Osteocyte (in vitro differentiated cells): ENCODE measurements at places on chromosomes 11 and 22.
A peak's percentile ranks its signal among the peaks of the same experiment; 100 is the strongest.

DNA sequence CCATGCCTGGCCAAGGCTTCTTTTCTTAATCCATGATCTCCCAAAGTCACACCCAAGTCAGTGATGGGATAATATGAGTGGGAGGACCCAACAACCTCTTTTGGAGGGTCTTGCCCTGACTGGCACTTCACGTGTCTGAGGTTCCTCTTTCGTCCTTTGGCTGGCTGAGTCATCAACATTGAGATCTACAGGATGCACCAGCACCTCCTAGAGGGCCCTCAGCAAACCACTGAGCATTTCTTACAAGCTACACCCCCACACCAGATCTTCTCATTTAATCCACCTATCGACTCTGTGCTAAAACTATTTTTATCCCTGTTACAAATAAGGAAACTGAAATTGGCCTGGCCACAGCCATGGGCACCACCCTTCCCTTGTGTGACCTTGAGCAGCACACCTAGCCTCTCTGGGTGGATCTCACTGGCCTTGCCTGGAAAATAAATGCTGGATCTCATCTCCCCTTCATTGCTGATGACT is 63.4 kb downstream of the FLI1 start:
- H3K27ac ChIP-seq, result no peak overlapping the region
- H3K36me3 ChIP-seq, result peaks cover 19% of the 10 kb centered on the region
- H3K4me3 ChIP-seq, result no peak overlapping the region
- H3K27me3 ChIP-seq, result no peaks in the 10 kb centered on the region
- peaks cover 13% of the 10 kb centered on the region for H3K4me1 ChIP-seq

GRCh38 chr11:129144256-129144655 is 47.9 kb downstream of the ARHGAP32 start:
- peak overlapping the region; percentile 94 for H3K27ac ChIP-seq
- H3K36me3 ChIP-seq, result no peaks in the 10 kb centered on the region
- H3K27me3 ChIP-seq, result no peaks in the 10 kb centered on the region
- H3K4me1 ChIP-seq, result peaks cover 55% of the 10 kb centered on the region
- DNase-seq, result no peak

GRCh38 chr11:104254347-104254746 is 90.4 kb upstream of the PDGFD start:
- H3K36me3 ChIP-seq, result no peaks in the 10 kb centered on the region
- DNase-seq, result no peak
- no peak overlapping the region for H3K4me3 ChIP-seq
- H3K4me1 ChIP-seq, result peaks cover 6% of the 10 kb centered on the region
- H3K27ac ChIP-seq, result no peak overlapping the region

DNA sequence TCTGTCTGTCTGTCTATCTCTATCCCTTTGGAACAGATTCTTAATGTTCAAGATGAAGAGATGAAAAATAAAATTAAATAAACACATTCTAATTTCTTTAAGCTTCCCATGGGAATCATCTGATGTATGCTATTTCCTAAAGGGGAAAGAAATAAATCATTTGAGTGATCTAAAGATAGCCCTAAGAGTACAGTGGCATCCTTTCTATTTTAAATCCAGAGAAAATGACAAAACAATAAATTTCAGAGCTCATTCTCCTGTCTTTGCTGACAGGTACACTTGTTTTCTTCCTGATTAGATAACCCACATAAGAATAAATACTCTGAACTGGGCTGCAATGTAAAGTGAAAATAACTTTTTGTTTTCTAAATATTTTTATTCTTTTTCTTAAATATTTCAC is 550.4 kb downstream of the JRKL start:
- H3K27me3 ChIP-seq, result no peaks in the 10 kb centered on the region
- H3K4me1 ChIP-seq, result no peaks in the 10 kb centered on the region
- H3K4me3 ChIP-seq, result no peak overlapping the region
- no peaks in the 10 kb centered on the region for H3K36me3 ChIP-seq

GRCh38 chr11:33692013-33692504 is 8.6 kb downstream of the C11orf91 start:
- peaks cover 70% of the 10 kb centered on the region for H3K4me1 ChIP-seq
- peak overlapping the region; percentile 98 for H3K27ac ChIP-seq
- no peak for DNase-seq
- no peaks in the 10 kb centered on the region for H3K27me3 ChIP-seq
- no peaks in the 10 kb centered on the region for H3K36me3 ChIP-seq
- peak overlapping the region; percentile 65 for H3K4me3 ChIP-seq
